Activated CD4-positive, alpha-beta T cell treated with anti-CD3 and anti-CD28 coated beads for 4 hours (primary cell): ENCODE measurements at places on chromosomes 7 and 10.

GRCh38 chr7:50851891-50852290 is 69.2 kb upstream of the GRB10 start:
- no peak for DNase-seq

- no peak for DNase-seq
These were observed 1.4 kb downstream of the KCNH2 start for GRCh38 chr7:150976529-150977381.

DNA sequence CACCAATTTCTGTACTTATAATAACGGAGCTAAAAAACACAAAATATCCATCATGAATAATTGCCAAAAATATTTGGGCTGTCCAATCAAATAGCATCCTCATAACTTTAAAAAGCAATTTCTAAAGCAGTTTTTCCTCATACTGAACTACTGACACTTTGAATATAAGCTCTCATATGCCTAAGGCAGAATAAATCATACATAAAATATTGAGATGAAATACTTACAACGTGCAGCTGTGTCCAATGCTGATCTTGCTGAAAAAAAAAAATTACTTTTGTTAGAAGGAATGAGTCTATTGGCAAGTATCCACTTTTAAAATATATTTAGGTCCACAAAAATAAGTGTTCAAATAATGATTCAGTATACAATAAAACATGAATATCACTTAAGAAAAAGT is 24.2 kb downstream of the FAM3C start:
- DNase-seq: no peak

DNA sequence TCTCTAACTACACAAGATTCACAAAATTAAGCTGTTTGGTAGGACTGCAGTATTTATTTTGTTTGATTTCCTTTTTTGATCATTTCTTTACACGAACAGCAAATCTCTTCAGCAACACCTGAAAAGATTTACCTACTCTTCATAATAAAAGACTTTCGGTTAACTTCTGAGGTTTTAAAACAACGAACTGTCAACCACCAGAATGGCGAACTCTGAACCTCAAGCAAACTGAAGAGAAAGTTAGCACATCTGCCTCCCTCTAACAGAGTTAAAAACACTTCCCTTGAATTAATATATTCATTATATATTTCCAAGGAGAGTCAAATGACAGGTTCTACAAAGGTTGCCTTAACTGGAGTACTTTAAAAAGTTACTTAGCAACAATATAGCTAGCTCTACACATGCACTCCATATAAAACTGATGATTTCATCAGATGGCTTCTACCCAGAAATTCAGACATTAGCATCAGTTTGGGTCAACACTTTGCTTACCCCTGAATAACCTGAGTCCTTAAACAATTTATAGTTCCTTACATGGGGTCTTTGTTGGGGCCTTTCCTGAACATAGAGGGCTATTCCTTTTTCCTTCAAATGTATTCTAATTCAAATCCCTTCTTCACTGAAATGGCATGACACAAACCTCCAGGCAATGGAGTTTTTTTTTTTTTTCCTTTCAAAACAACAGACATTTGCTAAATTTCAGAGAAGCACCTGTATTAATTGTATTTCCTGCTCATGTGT is 118.3 kb downstream of the SEM1 start:
- DNase-seq: no peak

DNA sequence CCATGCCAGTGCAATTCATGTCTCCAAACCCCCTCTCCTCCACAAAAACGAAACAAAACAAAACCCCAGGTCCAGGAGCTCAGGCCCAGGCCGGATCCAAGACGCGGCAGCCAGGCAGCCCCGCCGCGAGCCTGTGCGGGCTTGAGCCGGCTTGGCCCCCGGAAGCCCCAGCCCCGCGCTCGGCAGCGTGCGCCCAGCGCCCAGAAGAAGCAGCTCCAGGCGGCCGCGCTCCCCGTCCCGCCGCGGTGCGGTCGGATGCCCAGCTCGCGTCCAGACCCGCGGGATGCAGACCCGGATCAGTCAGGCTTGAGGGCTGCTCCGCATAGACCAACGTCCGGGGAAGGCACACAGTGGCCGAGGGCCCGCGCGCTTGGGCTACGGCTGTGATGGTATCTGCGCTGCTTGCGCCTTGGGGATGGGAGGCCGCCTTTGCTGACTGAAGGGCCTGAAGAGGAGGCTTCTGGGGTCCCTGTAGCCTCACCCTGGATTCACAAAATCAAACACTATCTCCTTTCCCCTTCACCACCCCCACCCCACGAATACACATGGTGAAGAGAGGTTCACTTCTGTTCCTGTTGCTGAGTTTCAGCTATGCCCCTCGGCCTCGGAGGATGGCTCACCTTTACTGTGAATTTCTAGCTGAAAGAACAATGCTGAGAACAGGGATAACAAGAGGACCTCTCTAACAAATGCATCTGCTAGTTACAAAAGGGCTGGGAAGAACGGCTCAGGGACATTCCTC is 79.9 kb upstream of the EN2 start:
- DNase-seq: no peak

- DNase-seq: no peak
These were observed 57.7 kb upstream of the SPOCK2 start for GRCh38 chr10:72146071-72146470.

- no peak for DNase-seq
These were observed 6.2 kb upstream of the ZAN start for GRCh38 chr7:100726996-100727761.

DNA sequence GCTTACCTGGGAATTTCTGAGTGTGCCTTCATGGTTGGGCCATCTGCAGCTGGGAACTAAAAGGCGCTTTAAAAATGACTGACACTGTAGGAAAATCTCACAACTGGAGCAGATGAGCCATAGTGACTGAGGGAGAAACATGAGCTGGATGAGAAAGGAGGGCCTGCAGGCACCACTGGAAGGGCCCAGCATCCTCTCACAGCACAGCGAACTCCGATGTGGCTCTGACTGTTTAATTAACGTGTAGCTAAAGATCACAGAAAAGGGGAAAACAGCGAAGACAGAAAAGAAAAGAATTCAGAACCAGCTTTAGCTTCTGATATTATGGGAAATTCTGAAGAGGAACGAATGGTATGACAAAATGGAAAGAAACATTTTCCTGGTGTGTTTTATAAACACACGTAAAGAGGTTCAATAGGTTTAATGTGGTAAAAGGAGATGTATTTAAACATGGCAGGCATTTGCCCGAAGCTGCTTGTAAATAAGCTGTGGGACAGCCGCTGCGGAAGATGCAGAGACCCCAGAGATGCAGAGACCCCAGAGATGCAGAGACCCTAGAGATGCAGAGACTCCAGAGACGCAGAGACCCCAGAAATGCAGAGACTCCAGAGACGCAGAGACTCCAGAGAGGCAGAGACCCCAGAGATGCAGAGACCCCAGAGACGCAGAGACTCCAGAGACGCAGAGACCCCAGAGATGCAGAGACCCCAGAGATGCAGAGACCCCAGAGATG is 534.3 kb downstream of the PTPRN2 start:
- DNase-seq: no peak

- DNase-seq: no peak
These were observed 294.7 kb upstream of the PITRM1 start for GRCh38 chr10:3467052-3467951.

DNA sequence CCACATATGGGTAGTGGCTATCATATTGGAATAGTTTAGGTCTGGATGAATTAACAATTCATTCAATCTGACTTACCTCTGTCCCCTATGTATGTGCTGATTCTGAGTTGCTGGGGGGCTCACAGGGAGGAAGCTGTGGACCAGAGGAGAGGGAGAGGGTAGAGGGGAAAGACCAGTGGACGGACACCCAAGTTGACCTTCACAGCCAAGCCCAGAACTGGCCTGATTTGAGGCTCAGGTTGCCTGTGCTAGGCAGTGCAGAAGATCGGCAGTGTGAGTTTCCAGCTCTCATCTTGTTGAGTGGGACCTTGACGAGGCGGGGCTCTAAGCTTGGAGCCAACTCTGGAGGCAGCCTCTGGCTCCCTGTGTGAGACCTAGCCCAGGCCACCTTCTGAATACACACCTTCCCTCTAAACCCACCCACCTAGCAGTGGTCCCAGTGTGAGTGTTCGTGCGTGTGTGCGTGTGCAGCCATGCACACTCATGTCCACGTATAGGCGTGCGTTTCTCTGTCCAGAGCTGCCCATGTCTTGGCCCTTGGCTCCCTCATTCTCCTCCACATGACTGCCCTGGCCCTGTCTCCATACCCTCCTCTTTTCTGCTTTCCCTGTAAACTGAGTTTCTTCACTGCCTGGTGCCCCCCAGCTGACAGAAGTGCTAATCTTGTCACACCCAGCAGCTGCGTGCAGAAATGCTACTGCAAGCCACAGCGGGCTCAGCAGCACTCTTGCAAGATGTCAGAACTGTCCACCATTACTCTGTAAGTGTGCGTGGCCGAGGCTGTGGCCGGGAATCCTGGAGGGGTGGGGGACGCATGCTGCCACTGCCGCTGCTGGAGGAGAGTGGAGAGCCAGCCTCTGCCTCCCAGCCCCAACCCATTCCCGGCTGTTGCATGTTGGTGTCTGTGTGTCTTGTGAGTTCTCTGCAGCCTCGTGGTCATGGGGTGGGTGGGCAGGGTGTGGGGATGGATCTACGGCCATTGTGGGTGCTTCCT is 47.6 kb downstream of the ADCYAP1R1 start:
- DNase-seq: no peak

DNA sequence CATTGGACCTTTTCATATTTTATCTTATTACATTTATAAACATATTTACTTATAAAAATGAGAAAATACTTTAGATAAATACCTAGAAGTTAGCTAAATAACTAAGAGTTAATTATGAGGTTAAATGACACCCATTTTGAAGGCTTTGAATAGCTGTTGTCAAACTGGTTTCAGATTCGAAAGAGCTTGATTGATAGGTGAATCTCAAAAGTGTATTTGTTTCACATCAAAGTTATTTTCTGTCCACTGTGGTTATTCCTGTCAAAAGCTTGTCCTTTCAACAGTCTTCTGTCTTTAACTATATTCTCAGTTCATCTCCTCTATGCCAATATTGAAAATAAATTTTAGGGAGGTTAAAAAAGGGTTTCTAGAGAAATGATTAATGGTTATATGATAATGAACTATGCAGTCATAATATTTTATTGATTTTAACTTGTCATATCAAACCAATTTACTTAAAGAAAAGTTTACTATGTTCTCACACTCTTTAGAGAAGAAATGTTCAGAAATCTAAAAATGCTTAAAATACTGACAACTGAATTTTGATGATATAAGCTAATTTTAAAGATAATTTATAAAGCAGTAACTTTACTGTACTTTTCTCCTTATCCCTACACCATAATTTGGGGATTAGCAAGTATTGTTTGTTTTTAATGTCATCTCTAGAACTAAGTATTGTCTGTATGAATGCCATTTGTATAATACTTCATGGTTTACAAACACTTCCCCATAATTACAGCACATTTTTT is 72.0 kb upstream of the FOXP2 start:
- DNase-seq: no peak

DNA sequence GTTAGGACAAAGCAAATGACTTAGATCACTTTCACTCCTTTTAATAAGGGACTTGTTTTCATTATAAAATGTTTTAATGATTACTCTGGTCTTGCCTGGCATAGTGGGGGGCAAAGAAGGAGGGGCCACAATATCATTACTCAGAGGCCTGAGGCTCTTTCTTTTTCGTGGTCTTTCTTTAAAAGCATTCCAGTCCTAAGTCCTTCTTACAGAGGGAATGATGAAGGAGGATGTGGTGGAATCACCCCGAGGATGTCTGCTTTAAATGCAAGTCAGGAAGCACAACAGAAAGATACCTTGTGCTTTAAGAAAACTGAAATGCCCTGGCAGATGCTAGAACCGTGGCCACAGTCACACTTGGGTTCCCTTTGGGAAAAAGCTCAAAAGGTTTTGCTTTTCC is 379.1 kb downstream of the INHBA start:
- no peak for DNase-seq

DNA sequence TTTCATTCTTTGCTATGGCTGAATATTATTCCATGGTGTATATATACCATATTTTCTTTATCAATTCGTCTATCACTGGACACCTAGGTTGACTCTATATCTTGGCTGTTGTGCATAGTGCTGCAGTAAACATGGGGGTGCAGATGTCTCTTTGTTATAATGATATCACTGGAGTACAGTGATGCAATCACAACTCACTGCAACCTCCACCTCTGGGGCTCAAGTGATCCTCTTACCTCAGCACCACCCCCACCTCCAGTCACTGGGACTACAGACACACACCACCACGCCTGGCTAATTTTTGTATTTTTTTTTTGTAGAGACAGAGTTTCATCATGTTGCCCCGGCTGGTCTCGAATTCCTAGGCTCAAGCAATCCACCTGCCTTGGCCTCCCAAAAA is 15.6 kb downstream of the KLHL7 start:
- no peak for DNase-seq

DNA sequence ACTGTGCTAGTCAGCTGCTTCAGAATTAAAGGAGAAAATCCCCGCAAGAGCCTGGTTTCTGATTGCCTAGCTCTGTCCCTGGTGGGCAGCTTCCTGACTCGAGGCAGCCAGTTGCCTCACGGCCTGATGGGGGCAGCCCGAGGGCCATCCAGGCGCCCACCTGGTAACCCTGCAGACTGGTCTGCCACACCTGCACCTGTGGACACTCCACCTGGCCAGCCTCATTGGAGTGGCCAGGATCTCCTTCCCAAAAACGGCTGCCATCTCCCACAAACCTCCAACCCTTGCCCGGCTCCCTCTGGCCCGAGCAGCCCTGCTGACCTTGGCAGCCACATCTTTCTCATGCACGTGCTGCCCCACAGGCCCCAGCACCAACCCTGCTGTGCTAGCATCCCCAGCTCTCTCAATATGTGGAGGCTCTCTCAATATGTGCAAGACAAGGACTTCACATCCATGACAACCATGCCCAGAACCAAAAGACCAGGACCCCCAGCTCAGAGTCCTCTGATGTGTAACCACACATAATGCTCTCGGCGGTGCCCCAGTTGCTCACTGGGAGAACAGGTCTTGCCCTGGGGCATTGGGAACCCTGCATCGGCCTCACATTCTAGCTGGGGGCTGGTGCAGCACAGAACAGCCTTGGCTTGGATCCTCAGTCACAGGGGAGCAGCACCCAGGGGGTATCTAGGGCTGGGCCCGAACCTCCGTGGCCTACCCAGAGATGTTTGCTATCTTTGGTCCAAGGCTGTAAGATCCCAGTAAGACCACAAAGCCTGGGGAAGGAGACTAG is 14.6 kb downstream of the DRGX start:
- DNase-seq: no peak
